ENCODE measurements at places on chromosomes 2 and 18. TPM values are rescaled to one million over a fixed set of nuclear protein-coding genes. Genes with fewer than 3 reads are reported as not detected.
A peak's percentile ranks its signal among the peaks of the same experiment; 100 is the strongest.

GRCh38 chr2:199119796-199120195 lies 337.9 kb downstream of the SATB2 start:
- DNase-seq: no peak

DNA sequence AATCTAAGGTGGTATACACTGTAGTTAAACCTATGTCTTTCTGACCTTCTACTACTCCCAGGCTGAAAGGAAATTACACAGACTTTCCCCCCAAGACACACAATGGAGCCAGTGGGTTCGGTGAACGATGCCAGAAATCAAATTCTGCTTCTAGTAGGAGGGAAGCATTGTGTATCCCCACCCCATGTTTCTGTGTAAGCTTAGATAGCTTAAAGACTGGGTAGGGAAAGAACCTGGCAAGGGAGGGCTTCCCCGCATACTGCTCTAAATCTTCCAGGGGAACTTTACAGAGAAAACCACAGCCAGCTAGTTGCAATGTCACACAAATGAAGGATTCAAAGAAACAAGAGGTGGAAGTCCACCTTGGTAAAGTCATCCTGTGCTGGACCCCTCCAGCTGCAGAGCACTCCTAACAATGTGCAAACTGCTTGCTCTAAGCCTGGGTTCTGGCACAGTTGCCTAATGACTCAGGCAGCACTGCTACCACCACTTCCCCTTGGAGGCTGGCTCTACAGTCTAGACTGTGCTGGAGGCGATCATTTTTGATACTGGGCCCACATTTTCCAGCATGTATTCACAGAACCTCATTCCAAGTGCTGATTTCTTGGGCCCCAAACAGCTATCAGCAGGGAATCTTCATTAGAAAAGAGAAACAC lies 47.5 kb downstream of the TRIB2 start:
- peak; percentile 97 for DNase-seq

Gene IL37
- total RNA-seq: not detected

DNA sequence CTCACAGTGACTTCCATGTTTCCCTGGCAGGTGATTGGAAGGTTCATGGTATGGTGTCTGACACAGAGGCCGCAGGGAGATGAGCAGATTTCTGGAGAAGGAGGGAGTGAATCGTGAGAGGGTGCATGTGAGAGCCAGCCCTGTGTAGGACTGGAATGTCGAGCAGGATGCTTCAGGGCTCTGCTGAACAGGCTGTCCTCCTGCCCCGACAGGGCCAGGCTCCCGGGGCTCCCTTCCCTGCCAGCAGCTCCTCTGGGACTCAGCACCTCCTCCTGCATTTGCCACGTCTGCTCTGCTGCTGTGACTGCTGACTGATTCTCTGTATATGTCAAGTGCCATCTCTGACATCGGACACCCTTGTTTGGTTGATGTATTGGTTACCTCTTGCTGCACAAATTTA lies 38.5 kb upstream of the INHBB start:
- no peak for DNase-seq

Gene GALR1
- total RNA-seq: not detected

DNA sequence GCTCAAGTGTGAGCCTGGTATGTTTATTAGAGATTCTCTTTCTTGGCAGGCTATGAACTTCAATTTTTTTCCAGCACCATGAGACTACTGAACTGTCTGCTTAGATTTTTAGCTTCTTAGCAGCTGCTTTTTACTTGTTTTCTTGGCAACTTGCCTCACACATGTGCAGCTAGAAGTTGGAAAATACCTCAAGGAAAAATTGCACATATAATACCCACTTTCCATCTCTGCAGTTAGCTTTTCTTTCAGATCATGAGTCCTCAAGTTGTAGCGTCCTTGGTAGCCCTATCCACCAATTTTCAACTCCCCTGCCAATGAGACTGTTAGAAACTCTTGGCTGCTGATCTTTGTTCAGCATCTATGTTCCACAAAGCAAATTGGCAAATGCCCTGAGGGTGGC lies 302.1 kb downstream of the HRH4 start:
- DNase-seq: no peak

- DNase-seq: no peak
Observed at GRCh38 chr18:60067426-60068210, 167.8 kb downstream of the PMAIP1 start.

DNA sequence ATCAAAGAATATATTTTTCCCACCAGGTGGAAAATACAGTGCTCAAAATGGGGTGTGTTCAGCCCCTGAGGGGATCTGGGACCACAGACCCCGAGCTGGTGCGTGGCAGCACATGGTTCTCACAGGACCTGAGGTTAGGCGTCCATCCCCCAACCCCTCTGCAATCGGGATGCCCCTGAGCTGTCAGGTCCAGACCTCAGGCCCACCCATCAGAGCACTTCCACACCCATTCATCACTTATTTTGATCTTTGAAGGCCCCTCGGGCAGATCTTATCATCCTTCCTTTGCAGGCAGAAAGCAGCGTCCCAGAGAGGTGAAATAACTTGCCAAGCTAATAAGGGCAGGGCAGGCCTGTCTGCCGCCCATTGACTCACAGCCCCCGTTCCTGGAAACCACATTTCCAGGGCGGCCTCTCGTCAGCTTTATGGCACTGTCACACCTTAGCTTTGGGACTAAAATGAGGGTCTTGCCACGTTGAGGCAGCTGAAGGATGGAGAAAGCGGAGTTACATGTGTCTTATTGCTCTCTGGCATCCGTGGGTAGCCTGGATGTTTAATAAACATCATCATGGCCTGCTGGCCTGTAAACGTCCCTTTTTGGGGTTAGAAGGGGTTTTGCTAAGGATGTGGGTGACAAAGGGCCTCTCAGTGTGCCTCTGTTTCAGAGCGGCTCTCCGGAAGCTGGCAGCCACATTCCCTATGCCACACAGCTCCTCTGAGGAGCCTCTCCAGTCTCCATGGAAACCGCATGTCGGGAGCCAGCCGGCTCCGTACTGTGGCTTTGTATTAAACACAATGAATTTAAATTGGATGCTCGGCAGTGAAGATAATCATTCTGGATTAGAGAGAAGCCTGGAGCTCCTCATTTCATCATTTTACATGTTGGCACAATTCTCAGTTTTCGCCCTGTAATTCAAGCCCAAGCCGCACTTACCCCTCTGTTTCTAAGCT lies 58.3 kb upstream of the MAPRE3 start:
- no peak for DNase-seq

Gene ANKRD44
- 7.2 TPM for total RNA-seq

DNA sequence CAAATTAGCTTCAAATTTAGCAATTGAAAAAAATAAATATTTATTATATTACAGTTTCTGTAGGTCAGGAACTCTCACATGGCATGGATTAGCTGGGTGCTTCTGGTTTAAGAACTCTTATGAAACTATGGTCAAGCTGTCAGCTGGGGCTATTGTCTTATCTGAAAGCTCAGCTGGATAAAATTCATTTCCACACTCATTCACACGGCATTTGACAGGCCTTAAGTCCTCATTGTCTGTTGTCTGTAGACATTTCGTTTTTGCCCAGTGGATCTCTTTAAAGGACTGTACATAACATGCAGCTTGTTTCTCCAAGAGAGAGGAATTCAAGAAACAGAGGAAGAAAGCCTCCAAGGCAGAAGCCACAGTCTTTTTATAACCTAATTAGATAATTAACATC lies 1556.8 kb upstream of the SLC39A10 start:
- DNase-seq: no peak

DNA sequence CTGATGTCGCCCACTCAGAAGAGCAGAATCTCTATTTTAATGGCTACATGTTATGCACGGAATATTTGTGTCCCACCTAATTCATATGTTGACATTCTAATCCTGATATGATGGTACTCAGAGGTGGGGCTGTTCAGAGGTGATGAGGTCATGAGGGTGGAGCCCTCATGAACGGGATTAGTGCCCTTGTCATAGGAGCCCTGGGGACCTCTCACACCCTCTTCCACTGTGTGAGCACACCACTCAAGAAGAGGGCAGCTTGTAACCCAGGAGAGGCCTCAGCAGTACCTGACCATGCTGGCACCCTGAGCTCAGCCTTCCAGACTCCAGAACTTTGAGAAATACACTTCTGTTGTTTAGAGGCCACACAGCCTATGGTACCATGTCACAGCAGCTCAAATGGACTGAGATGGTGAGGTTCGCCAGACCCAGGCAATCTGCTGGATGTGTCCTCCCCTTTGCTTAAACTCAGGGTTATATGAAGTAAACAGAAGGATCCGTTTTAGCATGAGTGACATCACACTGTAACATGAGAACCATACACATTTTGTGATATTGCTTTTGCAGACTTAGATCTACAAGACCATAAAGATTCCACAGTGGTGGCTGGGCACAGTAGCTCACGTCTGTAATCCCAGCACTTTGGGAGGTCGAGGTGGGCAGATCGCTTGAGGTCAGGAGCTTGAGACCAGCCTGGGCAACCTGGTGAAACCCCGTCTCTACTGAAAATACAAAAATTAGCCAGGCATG lies 48.7 kb downstream of the ATOH8 start:
- DNase-seq: no peak

GRCh38 chr2:181680937-181681811 lies 857 bp upstream of the NEUROD1 start:
- no peak for DNase-seq

- DNase-seq: no peak
Observed at GRCh38 chr2:205364261-205364660, 318.0 kb upstream of the NRP2 start.

DNA sequence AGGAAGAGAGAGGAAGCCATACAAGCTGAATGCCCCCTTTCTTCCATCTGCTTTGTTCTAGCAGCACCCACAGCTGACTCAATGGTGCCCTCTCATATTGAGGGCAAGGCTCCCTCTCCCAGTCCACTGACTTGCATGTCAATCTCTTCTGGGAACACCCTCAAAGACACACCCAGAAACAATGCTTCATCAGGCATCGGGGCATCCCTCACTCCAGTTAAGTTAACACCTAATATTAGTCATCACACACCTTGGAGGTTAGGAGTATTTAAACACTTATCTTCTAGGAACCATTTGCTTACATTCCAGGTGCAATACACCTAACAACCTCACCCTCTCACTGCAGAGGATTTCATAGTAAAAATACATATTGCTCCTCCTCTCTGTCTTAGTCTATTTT lies 993.5 kb upstream of the DDX18 start:
- no peak for DNase-seq

Gene CKAP2L
- 2.1 TPM for total RNA-seq

Gene RBM44
- 0.32 TPM for total RNA-seq

Gene AGBL5
- 19.9 TPM for total RNA-seq

Gene PGAP1
- 22.8 TPM for total RNA-seq

Gene LDAH
- total RNA-seq: 25.7 TPM

DNA sequence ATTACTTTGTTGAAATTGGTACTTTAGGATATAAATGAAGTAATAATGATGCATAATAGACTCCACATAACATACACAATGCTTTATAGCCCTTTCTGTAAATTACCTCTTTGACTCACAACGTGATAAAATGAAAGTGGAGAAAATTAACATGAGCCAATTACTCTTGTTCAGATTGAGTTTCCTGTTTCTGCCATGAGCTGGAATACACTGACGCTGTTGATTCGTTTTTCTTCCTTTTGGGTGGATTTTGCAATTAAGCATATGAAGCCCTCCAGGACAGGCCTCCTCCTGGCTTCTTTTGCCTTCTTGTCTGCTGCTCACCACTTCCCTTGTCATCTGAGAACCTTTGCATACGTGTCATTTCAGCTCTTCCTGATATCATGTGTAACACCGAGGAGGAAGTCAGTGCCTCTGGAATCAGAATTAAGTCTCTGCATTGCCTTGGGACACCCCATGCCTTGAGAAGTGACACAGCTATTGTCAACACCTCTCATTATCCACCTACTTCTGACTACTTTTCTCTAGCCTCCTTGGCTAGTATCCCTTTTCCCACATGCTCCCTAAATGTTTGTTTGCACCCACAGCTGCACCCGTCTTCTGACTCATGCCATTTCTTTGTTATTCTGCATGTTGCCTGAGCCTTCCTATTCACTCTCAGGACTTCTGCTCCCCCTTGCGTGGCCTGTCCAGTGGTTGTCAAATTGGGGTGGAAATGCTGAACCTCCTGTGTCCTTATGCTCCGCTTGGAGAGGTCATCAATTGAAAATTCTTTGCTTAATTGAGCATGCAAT lies 134.1 kb downstream of the FMNL2 start:
- DNase-seq: peak; percentile 47

Data from astrocyte (in vitro differentiated cells and primary cell).